ENCODE measurements at places on chromosomes 13 and 19.

DNA sequence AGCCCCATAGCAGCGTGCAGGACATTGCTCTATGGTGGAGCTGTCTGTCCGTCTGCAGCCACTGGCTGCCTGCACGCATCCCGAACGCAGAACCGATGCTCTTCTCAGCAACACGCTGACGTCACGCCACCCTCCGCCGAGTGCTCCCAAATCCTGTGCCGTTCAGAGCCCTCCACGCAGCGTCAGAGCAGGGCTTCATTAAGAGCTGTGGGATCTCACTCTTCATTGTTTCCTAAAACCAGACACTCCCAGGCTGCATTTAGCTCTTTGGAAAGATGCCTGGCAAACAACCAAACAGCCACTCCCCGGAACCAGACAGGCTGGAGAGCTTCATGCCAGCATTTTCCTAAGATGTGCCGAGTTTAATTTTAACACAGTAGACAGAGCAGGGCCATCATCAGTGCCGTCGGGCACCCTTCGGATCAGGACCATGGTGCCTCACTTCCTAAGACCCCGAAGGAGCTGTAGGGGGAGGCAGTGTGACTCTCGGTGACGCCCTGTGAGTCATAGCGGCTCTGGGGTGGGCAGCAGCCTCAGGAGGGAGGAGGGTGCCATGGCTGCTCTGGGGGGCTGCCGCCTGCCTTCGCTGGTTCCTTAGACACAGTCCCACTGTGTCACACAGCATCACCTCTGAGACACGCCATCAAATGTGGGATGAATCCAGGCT, 131.5 kb upstream of the MCF2L start:
- no peak for DNase-seq

- no peak for DNase-seq
Observed at GRCh38 chr13:112072534-112073244, 5.7 kb downstream of the SOX1 start.

GRCh38 chr19:13010038-13010991, 15.0 kb downstream of the NFIX start:
- no peak for DNase-seq

DNA sequence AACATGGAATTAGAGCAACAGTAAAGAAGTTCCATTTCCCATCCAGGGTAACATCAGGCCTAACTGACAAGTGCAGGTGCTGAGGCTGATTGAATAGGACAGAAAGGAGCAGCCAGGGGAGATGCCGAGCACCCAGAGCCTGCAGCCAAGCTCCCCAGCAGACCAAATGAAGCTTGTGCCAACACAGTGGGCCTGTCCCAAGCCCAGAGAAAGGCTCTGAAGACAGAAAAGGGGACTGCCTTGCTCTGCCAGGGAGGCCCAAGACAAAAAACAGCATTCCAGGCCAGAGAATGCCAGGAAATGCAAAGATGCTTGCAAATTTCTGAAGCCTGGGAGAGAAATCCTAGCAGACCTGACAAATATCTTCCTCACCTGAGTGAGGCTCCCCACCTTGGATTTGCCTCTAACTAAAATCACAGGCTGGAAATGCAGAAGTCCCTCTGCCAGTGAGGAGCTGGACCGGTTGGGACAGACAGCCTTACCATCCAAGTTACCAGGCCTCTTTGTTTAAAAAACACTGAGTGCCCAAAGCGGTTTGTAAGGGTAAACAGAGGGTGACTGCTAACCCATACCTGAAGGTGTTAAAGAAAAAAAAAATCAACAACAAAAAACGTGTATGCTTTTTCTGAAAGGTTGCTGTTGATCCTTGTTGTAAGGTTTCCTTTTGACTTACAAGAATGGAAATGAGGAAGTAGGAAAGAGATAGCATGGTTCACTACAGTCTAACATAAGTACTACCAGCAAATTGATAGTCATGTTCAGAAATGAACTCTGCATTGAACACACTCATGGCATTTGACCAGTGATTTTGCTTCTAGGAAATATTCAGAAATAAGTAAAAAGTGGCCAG, 11.8 kb upstream of the HMGB1 start:
- peak; percentile 40 for DNase-seq

DNA sequence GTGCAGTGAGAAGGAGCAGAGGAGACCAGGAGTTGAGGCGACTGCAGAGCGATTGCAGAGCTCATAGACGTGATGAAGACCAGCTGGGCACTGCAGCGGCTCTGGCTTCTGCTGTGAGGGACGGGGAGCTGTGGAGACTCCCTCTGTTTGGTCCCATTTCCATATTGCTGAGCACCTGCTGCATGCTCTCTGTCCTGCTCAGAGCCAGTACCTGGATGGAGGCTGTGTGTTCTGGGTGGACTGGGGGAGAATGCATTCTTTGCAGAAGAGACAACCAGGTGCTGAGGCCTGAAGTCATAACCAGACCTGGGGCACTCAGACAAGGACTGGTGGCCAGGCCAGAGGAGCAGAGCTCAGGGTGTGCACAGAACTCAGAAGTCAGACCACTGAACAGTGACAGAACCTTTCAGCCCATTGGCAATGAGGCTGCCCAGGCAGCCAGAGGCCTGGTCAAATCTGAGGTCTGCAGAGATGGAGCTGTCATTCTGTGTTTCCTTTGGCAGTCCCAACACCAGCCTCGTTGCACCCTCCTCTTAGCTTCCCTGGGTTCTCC, 1.3 kb upstream of the A1BG start:
- DNase-seq: no peak
